ENCODE measurements at places on chromosomes 13 and 19. TPM values are rescaled to one million over a fixed set of nuclear protein-coding genes. Genes with fewer than 3 reads are reported as not detected.

Gene SHISA2
- 0.28 TPM for total RNA-seq

Gene COL5A3
- 4.0 TPM for total RNA-seq

Gene CDX2
- not detected for total RNA-seq

Gene TRPC4
- total RNA-seq, result 59.2 TPM

Gene ZNF835
- total RNA-seq, result 1.7 TPM

Gene IGSF23
- total RNA-seq, result 0.19 TPM

Gene CGB5
- not detected for total RNA-seq

Gene MBD3L3
- not detected for total RNA-seq

Gene IFNL4
- total RNA-seq, result not detected

Gene ZNF723
- total RNA-seq, result not detected

Gene LAIR1
- 0.19 TPM for total RNA-seq

Gene KLF1
- not detected for total RNA-seq

Gene PRR19
- 0.19 TPM for total RNA-seq

Gene SLC10A2
- not detected for total RNA-seq

Gene KLK12
- not detected for total RNA-seq

Gene GNA15
- under 0.01 TPM for total RNA-seq

Gene KIRREL2
- total RNA-seq, result not detected

Gene CYP2A7
- not detected for total RNA-seq

Gene GNG7
- under 0.01 TPM for total RNA-seq

Gene TBXA2R
- total RNA-seq, result 2.1 TPM

Gene CTU1
- total RNA-seq, result 8.4 TPM

Gene HSPB6
- 36.4 TPM for total RNA-seq

Gene SIGLECL1
- not detected for total RNA-seq

Gene RANBP3
- 36.2 TPM for total RNA-seq

Gene TNFSF9
- total RNA-seq, result 1.1 TPM

Gene MEIOSIN
- total RNA-seq, result not detected

Gene HCST
- 0.56 TPM for total RNA-seq

Gene FNDC3A
- 85.7 TPM for total RNA-seq

Gene PRODH2
- not detected for total RNA-seq

Gene ARHGAP35
- total RNA-seq, result 49.3 TPM

Gene PSG6
- 0.85 TPM for total RNA-seq

Gene RGS9BP
- total RNA-seq, result 0.38 TPM

Gene MUC16
- not detected for total RNA-seq

Gene SELENOV
- total RNA-seq, result not detected

Gene SLC17A7
- 1.1 TPM for total RNA-seq

Gene FFAR1
- not detected for total RNA-seq

Gene C19orf73
- total RNA-seq, result 0.85 TPM

Gene EIF3K
- total RNA-seq, result 277 TPM

Gene MPND
- 3.8 TPM for total RNA-seq

Data from regular cardiac myocyte (primary cell).